ENCODE measurements at places on chromosomes 2 and 18. TPM values are rescaled to one million over a fixed set of nuclear protein-coding genes. Genes with fewer than 3 reads are reported as not detected.
A peak's percentile ranks its signal among the peaks of the same experiment; 100 is the strongest.

DNA sequence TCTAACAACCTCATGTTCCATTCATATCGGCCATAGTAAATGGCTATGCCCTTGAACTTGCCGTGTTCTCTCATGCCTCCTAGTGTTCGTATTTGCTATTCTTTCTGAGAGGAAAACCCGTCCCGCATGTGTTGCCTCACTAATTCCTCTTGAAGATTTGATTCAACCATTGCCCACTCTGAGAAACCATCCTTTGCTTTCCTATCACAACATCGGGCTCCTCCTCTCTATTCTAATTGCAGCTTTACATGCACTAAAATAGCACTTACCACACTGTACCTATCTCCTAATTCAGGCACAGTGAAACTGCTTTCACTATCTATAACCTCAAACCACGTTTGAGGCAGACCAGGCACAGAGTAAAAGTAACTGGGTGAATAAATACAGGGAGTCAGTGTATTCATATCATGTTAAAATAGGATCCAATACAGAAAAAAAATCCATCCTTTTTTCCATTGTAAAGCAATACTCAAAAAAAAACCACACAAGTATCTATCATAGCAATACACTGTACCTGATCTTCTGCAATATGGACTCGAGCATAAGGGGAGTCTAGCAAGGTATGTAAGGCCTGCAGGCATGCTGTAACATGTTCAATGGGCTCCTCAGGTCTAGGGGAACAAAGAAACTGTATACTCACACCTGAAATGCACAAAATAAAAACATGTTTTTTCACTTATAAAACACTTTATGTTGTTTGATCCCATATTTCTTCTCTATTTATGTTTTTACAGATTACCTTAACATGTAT is 39.0 kb upstream of the STRN start:
- DNase-seq = peak; percentile 7

SERPINB12 gene
- total RNA-seq = not detected

DNA sequence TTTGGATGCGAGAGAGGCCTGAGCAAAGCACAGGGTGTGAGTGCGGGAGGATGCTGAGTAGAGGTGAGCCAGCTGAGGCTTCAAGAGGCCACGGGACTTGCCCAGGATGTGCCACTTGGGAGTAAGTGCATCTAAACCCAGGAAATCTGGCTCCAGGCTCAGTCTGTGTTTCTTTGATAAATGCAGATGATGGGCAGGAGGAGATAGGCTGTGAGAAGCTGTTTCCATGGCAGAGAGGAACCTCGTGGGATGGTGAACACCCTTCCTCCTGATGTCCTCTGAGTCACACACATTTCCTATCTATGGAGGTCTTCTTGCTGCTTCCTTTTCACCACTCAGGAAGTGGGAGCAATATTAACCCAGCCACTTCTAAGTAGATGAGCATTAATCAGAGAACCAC is 38.4 kb upstream of the CELF4 start:
- no peak for DNase-seq

SH2D6 gene
- not detected for total RNA-seq

DES gene
- 0.37 TPM for total RNA-seq

DNA sequence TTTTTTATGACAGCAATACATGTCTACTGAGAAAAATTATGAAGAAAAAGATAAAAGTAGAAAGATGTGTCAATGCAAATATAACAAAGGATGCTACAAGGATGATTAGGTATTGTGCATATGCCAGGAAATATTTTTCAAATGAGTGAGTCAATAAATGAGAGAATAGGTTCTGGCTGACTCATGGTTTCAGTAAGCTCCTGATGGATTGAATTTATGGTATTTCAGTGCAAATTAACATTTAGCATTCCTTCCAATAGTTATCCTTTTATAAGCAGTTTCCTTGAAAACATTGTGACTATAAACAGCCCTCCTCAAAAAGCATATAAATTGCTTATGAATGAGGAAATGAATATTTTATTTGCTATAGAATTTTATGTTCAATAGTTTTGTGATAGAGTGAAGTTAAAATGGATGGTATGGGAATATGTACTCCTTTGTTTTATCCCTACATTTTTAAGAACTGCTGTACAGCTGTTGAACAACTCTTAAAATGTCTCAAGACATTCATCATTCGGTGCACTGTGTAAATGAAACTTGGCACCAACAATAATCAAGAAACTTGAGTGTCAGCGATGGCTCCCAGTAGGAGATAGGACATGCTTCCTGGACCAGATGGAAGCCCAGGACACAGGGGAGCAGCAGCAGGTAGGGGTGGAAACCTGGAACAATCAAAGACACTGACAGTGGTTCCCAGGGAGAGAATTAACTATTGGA is 144.7 kb downstream of the PMAIP1 start:
- DNase-seq = peak; percentile 83

DNA sequence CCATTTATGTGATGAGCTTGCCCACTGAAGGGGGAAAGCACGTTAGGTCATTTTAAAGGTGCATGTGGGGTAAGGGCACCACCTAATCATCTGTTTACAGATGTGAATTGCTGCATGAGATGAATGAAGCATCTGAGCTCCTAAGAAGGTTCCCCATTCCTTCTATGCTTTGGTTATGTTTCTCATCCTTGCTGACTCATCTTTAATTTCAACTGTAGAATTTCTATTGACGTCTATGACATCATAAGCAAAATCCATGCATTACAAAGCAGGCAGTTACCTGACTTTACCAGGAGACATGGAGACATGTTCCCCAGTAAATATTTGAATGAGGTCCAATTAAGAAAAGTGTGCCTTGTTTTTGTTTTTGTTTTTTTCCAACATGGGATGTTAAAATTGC is 2.8 kb downstream of the SNTG2 start:
- no peak for DNase-seq

RUFY4 gene
- not detected for total RNA-seq

GRCh38 chr18:78908462-78909260 is 71.0 kb upstream of the SALL3 start:
- DNase-seq = no peak

UGT1A8 gene
- not detected for total RNA-seq

DNA sequence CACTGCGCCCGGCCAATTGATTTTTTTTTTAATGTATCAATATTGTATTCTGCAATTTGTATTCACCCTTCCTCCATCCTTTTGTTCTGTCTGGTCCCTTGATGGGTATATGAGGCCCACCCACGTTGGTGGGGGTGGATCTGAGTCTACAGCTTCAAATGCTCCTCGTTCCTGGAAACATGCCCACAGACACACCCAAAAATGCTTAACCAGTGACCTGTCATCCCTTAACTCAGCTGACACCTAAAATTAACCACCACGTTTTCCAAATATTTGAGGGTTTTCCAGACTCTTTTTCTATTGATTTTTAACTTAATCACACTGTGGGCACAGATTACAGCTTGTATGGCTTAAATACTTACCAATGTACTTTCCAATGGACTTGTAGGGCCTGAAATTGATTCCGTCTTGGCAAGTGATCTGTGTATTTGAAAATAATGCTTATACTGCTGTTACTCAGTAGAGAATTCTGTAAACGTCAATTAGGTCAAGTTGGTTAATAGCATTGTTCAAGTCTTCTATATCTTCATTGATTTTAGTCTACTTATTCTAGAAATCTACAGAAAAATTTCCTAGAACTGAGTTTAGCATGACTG is 34.4 kb upstream of the CYP27C1 start:
- DNase-seq = peak; percentile 36

DNA sequence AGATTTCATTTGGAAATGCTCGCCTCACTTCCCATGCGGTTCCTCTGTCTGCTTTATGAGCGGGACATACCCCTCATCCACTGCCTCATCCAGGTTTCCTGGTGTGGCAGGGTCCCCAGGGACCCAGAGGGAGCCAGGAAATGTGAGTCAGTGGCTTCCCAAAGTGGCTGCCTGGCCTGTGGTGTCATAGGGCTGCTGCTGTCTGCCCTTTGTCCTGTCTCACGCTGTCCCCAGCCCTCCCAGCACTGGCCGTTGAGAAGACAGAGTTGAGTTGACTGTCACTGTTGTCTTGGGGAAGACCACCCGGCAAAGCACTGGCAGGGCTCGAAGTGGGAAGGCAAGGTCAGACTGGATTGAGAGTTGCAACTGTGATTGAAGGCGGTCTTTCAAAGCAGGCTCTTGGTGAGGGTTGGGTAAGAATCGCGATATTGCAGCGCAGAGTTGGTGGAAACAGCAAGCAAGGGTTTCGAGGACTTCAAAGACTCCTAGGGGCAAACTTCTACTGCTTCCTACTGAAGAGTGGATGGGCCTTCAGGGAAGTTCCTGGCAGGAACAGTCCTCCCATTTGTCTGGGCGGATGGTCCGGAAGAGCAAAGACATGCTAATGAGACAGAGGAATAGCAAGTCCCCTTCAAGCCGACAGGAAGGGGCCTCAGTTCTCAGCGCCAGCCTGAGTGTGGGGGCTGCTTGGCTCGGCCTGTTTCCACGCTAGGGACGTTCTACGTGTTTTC is 33.9 kb downstream of the RAB31 start:
- peak; percentile 68 for DNase-seq

IFIH1 gene
- total RNA-seq = 70.9 TPM

DNA sequence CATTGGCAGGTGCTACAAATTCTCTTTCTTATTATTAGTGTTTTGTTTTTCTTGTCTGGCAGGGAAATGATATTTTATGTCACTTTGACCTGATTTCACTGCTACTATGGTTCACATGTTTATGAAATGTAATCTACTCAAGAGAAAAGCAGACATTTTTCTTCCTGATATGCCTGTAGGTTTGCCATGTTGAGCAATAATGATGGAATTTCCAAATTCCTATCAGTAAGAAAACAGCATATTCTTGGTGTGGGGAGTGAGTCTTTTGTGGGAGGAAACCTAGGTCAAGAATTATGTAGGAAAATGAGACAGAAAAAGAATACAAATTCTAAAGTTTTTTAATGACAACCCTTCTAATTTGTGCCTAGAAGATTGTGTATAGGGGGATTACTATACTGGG is 356.4 kb downstream of the SLC4A3 start:
- no peak for DNase-seq

DNA sequence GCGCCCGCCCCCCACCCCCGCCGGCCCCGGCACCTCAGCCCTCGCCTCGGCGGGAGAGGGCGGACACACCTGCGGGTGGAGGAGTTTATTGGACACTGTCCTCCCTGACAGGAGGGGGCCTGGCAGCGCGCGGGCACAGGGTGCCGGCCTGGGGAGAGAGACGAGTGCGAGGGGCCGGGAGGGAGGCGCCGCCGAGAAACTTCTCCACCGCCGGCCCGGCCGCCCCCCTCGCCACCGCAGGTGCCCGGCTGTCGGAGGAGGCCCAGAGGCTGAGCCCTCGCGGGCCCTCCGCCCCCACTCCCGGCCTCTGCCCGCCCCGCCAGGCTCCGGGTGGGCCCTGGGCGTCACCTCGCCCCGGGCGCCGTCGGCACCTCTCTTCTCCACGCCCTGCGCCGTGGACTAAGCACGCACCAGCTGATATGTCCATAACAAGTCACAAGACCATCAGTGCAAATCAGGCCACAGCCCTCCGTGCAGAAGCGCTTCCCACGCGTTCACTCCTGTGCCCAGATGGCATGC is 311.3 kb downstream of the CELF4 start:
- no peak for DNase-seq

STARD6 gene
- total RNA-seq = not detected

DNA sequence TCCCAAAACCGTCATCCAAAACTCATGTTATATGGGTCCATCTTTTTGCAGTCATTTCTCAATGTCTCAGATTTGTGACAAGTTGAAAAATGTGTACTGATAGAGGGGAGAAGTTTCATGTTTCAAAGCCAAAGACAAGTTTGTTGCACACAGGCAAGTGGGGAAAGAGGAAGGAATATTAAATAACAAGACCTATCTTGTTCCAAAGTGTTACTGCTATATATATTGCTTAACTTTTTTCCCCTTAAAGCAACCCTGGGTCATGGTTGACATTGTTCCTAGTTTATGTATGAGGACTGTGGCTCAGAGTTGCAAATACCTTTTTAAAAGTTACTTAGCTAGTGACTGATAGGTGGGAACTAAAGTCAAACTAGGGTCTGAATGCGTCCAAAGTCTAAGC is 1.7 kb downstream of the ITGA4 start:
- no peak for DNase-seq

- no peak for DNase-seq
Measured at GRCh38 chr2:118292991-118293390, 204.7 kb downstream of the INSIG2 start.

LIMS2 gene
- total RNA-seq = 2.0 TPM

Measured in M059J (cell line).